ENCODE measurements at places on chromosomes 13 and 19.
A peak's percentile ranks its signal among the peaks of the same experiment; 100 is the strongest.

DNA sequence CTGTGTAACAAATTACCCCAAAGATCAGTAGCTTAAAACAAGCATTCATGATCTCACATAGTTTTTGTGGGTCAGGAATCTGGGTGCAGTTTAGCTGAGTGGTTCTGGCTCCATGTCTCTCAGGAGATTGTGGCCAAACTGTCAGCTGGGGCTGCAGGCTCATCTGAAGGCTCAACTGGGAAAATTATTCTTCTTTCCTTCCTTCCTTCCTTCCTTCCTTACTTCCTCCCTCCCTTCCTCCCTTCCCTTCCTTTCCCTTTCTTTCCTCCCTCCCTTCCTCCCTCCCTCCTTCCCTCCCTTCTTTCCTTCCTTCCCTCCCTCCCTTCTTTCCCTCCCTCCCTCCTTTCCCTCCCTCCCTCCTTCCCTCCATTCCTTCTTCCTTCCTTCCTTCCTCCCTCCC is 8.7 kb upstream of the RFX2 start:
- DNase-seq: no peak

- no peak for DNase-seq
These were observed 80.5 kb downstream of the MBNL2 start for GRCh38 chr13:97302611-97303010.

- no peak for DNase-seq
These were observed 2005.5 kb upstream of the PCDH20 start for GRCh38 chr13:63421123-63421522.

GRCh38 chr13:100673713-100674571 is 653 bp downstream of the TMTC4 start:
- DNase-seq: peak; percentile 3
